ENCODE measurements at places on chromosomes 6 and 20. TPM values are rescaled to one million over a fixed set of nuclear protein-coding genes. Genes with fewer than 3 reads are reported as not detected.

DNA sequence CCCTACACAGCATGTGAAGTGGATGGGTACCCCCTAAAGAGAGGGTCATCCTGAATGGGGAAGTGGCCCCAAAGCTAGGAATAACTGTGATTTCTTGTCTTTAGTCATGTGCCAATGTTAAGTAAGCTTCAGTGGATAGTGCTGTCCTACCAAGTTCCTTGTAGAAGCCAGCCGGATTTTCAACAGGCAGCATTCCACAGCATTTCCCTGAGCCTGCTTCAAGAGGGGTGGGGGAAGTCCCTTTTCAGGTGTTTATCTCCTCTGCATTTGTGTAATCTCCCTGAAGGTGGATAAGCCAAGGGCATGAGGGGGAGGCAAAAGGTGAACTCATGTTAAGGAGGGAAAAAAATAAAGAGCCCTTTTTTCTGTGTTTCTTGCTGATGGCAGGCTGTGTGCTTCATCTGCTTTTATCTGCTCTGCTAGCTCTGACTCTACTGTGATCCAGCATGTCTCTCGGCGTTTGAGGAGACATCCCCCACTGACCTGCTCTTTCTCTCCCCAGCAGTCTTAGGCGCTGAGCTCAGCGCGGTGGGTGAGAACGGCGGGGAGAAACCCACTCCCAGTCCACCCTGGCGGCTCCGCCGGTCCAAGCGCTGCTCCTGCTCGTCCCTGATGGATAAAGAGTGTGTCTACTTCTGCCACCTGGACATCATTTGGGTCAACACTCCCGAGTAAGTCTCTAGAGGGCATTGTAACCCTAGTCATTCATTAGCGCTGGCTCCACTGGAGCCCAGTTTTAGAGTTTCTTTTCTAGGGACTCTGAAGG is 1.9 kb downstream of the EDN1 start:
- no peak for DNase-seq

Gene EBF4
- total RNA-seq: 6.2 TPM

DNA sequence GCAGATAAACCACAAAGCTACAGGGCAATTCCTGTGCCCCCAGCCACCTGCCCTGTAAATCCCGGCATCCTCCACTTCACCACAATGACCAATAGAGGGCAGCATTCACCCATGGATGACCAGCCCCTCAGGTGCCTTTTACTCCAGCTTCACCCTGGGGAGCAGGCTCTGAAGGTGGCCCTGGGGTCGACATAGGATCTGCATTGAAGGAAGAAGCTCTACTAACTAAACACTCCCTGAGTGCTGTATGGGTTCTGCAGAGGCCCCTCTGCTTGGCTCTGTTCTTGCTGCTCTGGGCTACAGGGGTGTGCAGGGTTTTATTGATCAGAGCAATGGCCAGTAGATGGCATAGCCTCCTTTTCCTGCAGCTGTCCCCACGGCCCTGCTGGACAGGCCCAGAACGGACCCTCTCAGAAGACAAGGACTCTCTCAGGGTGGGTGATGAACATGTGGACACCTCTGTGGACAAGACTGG is 20.3 kb downstream of the CST4 start:
- DNase-seq: peak; percentile 76

- no peak for DNase-seq
Measured at GRCh38 chr6:108115598-108116058, 41.1 kb upstream of the OSTM1 start.

Gene ZBTB46
- total RNA-seq: 36.4 TPM

GRCh38 chr6:61586934-61587537 is 699.0 kb downstream of the KHDRBS2 start:
- DNase-seq: no peak

Gene OXT
- total RNA-seq: 1.6 TPM

GRCh38 chr20:36855241-36855657 is 20.7 kb upstream of the TLDC2 start:
- DNase-seq: no peak

GRCh38 chr6:163983679-163984078 is 569.2 kb downstream of the QKI start:
- no peak for DNase-seq

Gene CRISP2
- under 0.01 TPM for total RNA-seq

DNA sequence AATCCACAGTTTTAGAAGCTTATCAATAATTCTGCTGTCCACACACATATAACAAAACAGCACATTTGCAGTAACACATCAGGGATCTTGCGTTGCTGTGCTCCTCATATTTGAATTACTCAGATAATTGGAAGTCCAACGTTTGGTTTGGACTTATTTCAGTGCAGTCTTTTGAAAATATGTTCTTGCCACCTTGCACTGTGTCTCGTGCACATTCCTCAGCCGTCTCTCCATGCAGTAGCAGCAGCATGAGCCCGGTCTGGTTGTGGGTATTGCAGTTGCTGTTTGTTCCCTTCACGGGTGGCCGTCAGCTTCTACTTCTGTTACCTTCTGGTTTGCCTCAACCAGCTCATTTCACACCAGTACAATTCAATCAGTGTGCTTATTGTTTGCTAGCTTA is 215.5 kb downstream of the SLC24A3 start:
- DNase-seq: no peak

Gene PKIB
- not detected for total RNA-seq

GRCh38 chr6:164917211-164917610 is 392.2 kb downstream of the C6orf118 start:
- no peak for DNase-seq

Gene PDE7B
- total RNA-seq: 2.4 TPM

- DNase-seq: no peak
Measured at GRCh38 chr20:35893942-35894341, 60.4 kb downstream of the SCAND1 start.

GRCh38 chr6:85127168-85127498 is 322.8 kb upstream of the NT5E start:
- no peak for DNase-seq

Gene SLC17A5
- 8.9 TPM for total RNA-seq

Gene CD93
- total RNA-seq: 5.9 TPM

- DNase-seq: no peak
Measured at GRCh38 chr20:24673678-24674570, 204.5 kb downstream of the SYNDIG1 start.

Gene GLP1R
- not detected for total RNA-seq

DNA sequence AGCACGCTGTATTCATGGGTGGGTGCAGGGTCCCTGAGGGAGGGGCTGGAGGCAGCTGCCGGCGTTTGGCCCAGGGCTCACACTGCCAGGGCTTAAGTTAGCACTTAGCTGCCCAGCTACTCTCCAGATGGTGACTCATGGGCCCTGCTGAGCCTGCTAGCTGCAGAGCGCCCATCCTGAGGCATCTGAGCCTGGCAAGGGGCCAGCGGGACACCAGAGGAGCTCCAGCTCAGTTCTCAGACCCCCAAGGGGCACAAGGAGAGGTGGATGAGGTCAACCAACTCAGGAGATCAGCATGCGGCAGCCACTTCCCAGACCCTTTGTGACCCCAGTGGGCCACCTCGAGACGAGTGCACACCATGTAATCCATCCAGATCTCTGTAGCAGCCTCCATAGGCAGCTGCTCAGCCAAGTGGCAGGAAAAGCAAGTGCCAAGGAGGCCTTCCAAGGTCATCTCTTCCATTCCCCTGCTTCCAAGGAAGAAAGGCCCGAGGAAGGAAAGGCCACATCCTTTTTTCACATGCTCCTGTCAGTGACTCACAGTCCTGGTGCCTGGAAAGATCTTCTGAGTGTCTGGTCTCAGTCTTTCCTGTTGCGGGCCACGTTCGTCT is 35.3 kb downstream of the FOXP4 start:
- DNase-seq: no peak

Gene RUNX2
- total RNA-seq: 26.1 TPM

- no peak for DNase-seq
Measured at GRCh38 chr20:50957798-50958614, at the start of gene DPM1. Gene DPM1, minus strand, starts transcription at chr20:50958532. Its CDS starts 9 bp downstream, at chr20:50958523.

GRCh38 chr6:161085246-161085645 is 93.7 kb downstream of the MAP3K4 start:
- no peak for DNase-seq

DNA sequence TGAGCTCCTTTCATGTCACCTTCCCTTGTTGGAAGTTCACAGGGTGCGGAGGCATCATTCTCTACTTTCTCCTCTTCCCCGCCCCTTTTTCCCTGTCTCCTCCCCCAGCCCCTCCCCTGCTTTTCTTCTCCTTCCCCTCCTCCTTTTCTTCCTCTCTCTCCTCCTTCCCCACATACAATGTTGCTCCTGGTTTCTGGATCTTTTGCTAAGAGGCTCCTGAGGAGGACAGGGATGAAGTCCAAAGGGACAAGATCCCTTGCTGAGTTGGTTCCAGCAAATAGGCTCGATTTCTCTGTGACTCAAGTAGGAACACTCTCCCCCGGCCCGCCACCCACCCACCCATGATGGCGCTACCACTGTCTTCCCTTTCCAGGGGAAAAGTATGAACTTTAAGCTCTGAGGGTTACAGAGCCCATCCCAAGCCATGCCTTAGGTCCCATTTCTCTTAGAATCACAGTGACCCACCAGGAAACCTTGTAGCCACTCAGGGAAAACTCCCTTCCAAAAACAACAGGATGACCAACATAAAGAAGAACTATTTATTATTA is 852 bp upstream of the TFEB start:
- no peak for DNase-seq

GRCh38 chr6:19547507-19547906 is 289.7 kb upstream of the ID4 start:
- DNase-seq: no peak

Gene C6orf15
- total RNA-seq: not detected

DNA sequence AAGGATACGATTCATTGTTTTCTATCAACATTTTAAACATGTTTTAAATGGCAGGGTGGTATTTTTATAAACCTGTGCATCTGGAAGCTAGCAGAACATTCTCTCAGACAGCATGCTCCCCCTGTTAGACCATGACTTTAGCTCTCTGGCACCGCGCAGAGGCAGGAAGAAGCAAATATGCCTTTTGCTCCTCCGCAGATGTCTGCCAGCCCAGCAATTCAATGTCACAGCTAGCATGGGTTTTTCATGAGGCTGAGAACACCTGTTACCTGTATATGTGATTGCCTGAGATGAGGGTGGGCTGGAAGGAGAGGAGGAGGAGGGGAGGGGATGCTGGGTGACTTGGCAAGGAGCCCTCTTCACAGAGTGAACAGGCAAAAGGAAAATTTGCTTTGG is 6.7 kb downstream of the MTCH1 start:
- DNase-seq: peak; percentile 46

DNA sequence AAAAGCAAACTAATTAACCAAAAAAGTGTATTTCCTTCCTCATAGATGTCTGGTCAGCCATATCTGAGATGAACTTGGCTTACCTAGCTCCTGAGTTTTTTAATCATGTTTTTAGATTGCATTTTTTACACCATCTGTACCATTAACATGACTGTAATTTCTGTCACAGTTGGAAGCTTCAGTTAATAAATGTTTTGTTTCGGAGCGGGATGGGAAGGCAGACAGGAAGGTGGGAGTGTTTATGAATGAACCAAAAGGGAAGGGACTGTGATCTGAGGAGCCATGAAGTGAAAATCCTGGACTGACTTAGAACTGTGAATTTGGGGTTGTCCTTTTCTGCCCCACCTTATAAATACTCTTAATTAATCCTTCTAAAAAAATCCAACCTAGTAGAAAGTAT is 445.6 kb upstream of the SOX4 start:
- DNase-seq: no peak

DNA sequence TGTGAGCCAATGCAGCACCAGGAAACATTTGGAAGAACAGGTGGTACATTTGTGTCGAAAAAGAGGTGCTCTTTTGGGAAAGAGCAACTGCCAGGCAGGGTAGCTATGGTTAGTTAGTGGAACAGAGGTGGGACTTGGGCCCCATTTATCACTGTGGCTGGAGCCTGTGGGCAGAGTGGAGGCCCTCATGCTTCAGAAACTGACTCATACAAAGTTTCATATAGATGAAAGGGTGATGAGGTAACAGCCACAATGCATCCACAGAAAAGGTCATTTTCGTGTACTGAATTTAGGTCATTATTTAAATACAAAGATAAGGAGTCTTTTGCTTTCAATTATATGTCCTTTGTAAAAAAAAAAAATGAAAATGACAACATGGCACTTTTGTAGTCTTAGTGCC is 76.4 kb upstream of the HS3ST5 start:
- DNase-seq: no peak

- DNase-seq: no peak
Measured at GRCh38 chr6:158698931-158699330, 49.1 kb downstream of the SYTL3 start.

- DNase-seq: no peak
Measured at GRCh38 chr20:63544241-63544957, 3.1 kb downstream of the SRMS start.

Gene PRPF6
- 116 TPM for total RNA-seq

- DNase-seq: peak; percentile 29
Measured at GRCh38 chr6:5294392-5295211, 33.3 kb downstream of the FARS2 start.

GRCh38 chr6:135707426-135707825 is 144.1 kb upstream of the PDE7B start:
- DNase-seq: no peak

- DNase-seq: no peak
Measured at GRCh38 chr6:169145991-169146501, 107.6 kb downstream of the THBS2 start.

Gene HDGFL1
- total RNA-seq: not detected

Gene RHAG
- 3.5 TPM for total RNA-seq

DNA sequence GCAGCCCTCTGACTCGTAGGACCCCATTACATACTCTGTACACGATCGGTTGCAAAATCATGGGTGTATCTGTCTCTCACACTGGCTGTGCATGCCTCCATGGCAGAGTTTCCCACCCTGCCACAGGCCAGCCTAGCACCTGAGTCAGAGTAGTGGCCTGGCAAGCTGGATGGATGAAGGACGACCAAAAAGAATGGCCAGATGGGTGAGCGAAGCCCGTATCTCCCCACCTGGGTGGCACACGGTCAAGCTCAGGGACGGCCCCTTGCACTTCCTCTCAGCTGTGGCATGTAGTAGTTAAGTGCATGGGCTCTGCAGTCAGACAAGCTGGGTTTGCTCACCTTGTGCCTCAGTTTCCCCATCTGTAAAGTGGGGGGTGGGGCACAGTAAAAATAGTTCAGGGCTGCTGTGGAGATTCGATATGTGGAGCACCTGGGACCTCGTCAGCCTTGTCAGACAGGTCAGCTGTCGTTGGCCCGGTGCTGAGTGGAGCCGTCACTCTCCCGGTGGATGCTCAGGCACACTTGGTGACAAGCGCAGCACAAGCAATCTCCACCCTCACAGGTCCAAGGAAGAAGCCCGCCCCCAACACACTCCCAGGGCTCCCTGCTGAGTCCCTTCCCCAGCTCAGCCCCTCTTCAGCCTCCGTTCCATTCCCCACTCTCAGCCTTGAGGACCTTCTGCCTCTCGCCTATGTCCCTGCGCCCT is 12.6 kb downstream of the CPNE5 start:
- DNase-seq: no peak

- no peak for DNase-seq
Measured at GRCh38 chr6:27966044-27966443, 9.0 kb downstream of the OR2B6 start.

Gene FAM83B
- total RNA-seq: under 0.01 TPM

- DNase-seq: no peak
Measured at GRCh38 chr20:5882166-5882565, 68.2 kb downstream of the TRMT6 start.

Gene COL11A2
- 0.27 TPM for total RNA-seq

GRCh38 chr6:133408132-133408531 is 167.0 kb downstream of the EYA4 start:
- no peak for DNase-seq

Gene SS18L1
- 58.2 TPM for total RNA-seq

All from hematopoietic multipotent progenitor cell (in vitro differentiated cells).